Mucosa of descending colon (tissue), 3 donors: ENCODE measurements at places on chromosomes 7 and 10. TPM values are rescaled to one million over a fixed set of nuclear protein-coding genes. Genes with fewer than 3 reads are reported as not detected.
A peak's percentile ranks its signal among the peaks of the same experiment; 100 is the strongest.

Gene TAS2R4
- 2.1 TPM for total RNA-seq

Gene OR6B1
- not detected for total RNA-seq

- DNase-seq = no peak
These were observed 104.9 kb downstream of the CREB5 start for GRCh38 chr7:28517206-28517605.

DNA sequence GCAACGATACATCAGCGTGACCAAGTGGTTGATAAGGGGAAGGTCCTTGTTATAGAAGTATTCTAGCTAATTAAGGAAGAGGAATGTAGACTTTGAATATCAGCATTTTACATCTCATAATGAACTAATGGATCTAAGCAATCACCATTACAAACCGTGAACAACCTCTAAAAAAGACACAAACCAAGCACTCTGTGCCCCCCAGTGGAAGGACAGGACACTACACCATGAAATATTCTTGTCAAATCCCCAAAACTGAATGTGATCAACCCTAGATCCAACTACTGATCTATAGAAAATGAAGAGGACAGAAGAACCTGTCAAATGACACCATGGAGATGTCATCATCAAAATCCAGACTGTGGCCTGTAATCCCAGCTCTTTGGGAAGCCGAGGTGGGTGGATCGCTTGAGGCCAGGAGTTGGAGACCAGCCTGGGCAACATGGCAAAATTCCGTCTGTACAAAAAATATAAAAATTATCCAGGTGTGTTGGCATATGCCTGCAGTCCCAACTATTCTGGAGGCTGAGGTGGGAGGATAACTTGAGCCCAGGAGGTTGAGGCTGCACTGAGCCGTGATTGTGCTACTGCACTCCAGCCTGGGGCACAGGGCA is 111.3 kb upstream of the CARD11 start:
- DNase-seq = no peak

- DNase-seq = no peak
These were observed 143.4 kb downstream of the HERPUD2 start for GRCh38 chr7:35551321-35552081.

DNA sequence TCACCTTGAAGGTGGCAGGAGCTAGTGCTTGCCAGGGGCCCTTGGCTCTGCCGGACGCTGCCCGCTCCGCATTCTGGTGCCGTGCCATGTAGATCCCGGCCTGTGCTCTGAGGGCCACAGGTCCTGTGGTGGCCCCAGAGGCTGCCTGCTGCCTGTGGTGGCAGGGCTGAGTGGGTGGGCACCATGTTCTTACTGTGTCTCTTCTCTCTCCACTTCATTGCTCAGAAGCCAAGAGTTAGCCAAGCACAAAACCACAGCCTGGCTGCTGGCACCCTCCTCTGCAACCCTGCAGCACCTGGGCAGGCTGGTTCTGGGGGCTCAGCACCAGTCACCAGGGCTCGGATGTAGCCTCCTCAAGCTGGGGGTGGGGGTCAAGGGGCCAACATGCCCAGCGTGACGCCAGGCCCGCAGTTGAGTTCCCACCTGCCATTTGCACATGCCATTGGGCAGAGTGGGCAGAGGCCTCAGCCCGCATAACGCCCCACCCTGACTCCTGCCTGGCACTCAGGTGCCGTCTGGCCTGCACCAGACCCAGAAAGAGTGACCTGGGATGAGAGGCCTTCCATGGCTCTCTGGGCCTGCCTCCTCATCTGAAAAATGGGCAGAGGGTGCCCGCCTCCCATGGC is 16.3 kb downstream of the ZMIZ1 start:
- no peak for DNase-seq

- DNase-seq = no peak
These were observed 574.6 kb upstream of the GALNT17 start for GRCh38 chr7:70557338-70557737.

- DNase-seq = no peak
These were observed 11.8 kb downstream of the KAZALD1 start for GRCh38 chr10:101073631-101074030.

GRCh38 chr10:104099269-104099668 is 13.6 kb upstream of the COL17A1 start:
- DNase-seq = no peak

- no peak for DNase-seq
These were observed 9.7 kb downstream of the CREM start for GRCh38 chr10:35136263-35136815.

DNA sequence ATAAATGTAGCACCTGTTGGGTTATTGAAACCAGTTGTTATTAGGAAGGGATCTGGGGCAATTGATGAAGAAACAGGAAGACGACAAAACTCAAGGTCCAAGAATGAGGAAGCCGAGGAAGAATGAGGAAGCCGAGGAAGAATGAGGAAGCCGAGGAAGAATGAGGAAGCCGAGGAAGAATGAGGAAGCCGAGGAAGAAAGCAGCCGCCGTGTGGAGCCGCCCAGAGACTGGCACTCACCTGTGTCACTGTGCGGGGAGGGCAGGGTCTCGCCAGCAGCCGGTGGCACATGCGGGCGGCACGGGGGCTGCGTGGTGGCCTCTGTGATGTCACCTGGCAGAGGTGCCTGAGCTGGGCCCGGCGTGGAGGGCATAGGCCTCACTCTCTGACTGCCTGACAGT is 71.1 kb upstream of the CFAP46 start:
- DNase-seq = peak; percentile 82

DNA sequence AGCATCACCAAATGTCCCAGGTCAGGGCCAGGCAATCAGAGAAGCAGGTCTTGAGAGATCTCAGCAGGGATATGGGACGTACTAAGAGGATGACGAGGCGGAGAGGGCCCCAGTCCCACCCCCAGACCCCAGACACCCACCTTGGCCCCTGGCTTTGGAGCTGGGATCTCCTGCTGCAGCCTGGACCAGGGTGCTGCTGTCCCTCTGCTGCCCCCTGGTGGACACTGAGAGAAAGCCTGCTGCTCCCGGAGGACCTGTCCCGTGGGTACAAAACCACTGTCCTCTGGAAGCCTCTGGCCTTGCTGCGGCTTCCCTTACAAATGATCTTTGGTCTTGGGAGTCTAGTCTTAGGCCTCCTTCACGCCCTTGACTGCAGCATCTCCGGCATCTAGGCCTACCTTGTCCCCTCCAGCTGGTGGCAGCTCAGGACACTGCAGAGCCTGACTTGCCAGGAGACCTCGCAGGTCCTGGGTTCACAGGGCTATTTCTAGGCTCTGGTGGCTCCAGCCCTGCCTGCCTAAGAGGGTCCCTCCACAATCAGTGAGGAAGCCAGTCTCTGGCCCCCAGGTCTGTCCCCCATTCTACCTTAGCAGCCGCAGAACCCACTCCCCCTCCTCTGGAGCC is 97.1 kb downstream of the RGS10 start:
- DNase-seq = peak; percentile 83
